SJCRH30 (cell line): ENCODE measurements at places on chromosomes 4 and X. TPM values are rescaled to one million over a fixed set of nuclear protein-coding genes. Genes with fewer than 3 reads are reported as not detected.

DNA sequence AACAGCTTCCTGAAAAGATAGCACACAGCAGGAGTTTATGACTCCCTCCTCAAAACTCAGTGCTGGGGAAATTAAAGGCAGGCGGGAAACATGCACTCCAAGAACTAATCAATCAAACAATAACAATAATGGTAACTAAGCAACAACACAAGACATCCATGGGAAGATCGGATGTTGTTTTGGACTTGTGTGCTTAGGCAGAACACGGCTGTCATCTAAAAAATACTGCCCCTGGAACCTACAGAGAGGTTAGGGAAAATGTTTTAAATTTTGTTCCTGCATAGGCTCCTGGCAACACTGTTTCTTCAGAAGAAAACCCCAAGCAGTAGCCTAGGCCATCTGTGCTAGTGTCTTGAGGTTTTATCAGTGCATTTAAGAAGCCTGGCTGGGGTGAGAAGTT, 1378.2 kb downstream of the STIM2 start:
- H3K27me3 ChIP-seq, result no peaks in the 10 kb centered on the region
- no peaks in the 10 kb centered on the region for H3K36me3 ChIP-seq
- no peak overlapping the region for H3K4me3 ChIP-seq
- DNase-seq, result no peak

DNA sequence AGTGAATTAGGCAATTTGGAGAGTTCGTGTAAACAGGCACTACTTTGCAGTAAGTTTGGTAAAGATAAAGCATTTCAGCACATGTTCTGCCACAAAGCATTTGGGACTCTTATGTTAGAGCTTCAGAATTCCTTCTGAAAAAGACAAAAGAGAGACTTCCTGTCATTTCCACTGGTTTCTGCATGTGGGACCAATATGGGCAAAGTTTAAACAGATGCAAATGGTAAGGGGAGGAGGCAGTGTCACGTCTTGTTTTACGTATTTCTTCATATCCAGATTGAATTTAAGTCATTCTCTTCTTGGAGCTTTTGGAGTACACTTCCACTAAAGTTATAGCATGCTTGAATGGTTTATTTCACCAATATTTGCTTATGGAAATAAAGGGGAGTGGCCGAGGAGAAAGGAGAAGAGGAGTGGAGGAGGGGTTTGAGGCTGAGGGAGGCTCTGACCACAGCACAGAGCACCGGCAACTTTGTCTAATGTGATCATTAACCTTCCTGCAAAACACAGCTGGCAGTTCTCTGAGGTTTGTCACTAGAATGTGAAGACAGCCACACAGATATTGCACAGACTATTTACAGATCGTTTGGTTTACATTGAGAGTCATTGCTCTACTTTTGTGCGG, at the start of gene APELA:
APELA (plus strand) TSS at position 479 of the 625 bp plus-strand sequence. CDS start 154 bp downstream, outside the sequence.
- H3K27me3 ChIP-seq, result no peaks in the 10 kb centered on the region
- peak; percentile 9 for DNase-seq
- no peaks in the 10 kb centered on the region for H3K36me3 ChIP-seq
- H3K4me1 ChIP-seq, result no peaks in the 10 kb centered on the region
- no peak within 1 kb of the TSS for H3K4me3 ChIP-seq
- no peak within 1 kb of the TSS for H3K27ac ChIP-seq

Gene GPR143
- not detected in 2 replicates for total RNA-seq

DNA sequence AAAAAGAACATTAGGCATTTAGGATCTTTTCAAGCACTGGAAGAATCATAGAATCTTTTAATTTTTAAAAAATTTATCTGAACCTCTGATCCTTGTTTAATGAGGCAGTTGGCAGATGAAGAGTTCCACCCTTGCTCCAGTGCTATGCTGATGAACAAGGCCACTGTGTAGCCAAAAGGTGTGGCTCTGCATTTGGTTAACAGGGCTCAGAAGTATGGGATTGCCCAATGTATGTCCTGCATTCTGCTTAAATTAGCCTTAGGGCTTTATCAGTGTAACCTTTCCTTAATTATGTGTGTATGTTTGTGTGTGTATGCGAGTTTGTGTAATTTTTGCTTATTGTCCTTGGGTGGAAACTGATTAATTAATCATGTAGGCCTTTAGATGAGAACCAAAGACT, 43.3 kb upstream of the PPM1K start:
- H3K4me1 ChIP-seq, result no peaks in the 10 kb centered on the region
- no peaks in the 10 kb centered on the region for H3K36me3 ChIP-seq
- H3K4me3 ChIP-seq, result no peak overlapping the region
- 0 out of 2 replicates have a peak, but pooled peaks cover 4% of the 10 kb centered on the region for H3K27me3 ChIP-seq

DNA sequence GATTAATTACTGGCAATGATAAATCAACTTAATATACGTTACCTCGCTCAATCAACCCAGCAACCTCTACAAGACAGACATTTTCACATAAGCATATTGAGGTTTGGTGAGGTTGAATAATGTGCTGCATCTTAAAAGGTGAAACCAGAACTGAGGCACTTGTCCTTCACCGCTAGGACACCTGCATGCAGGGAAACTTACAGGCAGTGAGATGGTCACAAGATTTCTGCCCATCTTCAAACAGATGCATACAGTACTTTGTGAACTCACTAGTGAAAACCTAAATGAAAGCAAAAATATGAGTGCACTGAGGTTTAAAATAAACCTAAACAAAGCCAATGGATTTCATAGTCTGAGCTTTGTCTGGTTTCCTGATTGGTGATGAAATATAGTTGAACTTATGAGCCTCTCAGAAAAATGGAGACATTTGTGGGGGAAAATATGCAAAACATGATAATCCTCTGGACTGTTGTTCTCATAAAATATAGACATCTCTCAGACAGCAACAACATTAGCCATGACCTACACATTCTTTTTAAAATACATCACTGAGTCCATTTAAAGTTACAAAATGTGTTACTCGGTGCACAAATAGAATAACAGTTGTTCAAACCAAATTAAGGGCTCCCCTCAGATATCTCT, 20.9 kb upstream of the PRSS12 start:
- no peaks in the 10 kb centered on the region for H3K27me3 ChIP-seq
- DNase-seq, result no peak
- H3K27ac ChIP-seq, result no peak overlapping the region
- H3K4me3 ChIP-seq, result no peak overlapping the region
- H3K36me3 ChIP-seq, result no peaks in the 10 kb centered on the region

DNA sequence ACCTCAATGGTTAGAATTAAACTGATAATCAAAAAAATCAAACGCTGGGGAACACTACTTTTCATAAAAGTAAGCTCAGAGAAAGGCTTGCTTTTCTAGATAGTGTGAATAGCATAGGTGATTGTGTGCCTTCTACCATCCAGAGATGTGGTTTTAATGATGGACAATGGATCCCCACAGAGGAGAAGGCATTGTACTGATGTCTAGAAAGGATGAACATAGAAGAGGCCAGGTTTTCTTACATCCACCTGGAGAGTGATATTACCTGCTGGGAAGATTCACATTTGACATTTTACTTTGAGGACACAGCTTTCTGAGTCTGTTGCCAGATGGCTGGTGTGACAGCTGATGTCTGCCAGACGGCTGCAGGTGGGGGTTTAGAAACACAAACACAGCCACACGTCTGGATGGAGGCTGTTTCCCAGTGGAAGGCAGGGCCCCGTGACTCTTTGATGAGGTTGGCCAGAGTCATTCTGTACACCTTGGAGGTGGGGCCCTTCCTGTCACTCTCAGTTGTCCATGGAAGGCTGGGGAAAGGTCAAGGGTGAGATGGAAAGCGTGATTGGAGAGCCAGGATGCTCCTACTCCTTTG, 114.4 kb downstream of the PSAPL1 start:
- no peak for DNase-seq
- H3K27ac ChIP-seq, result no peak overlapping the region
- H3K27me3 ChIP-seq, result no peaks in the 10 kb centered on the region
- H3K36me3 ChIP-seq, result no peaks in the 10 kb centered on the region
- H3K4me3 ChIP-seq, result no peak overlapping the region
- peaks cover 26% of the 10 kb centered on the region for H3K4me1 ChIP-seq

Gene BMPR1B
- total RNA-seq, result 4.8 and 4.9 TPM in 2 replicates

- DNase-seq, result no peak
- H3K4me1 ChIP-seq, result no peaks in the 10 kb centered on the region
- no peak overlapping the region for H3K4me3 ChIP-seq
- H3K27me3 ChIP-seq, result no peaks in the 10 kb centered on the region
- H3K36me3 ChIP-seq, result no peaks in the 10 kb centered on the region
These were observed 33.0 kb upstream of the RAB9B start for GRCh38 chrX:103864886-103865534.

GRCh38 chr4:101346351-101347266, 717 bp downstream of the PPP3CA start:
- 0 out of 2 replicates have a peak, but pooled peaks cover 4% of the 10 kb centered on the region for H3K4me1 ChIP-seq
- H3K4me3 ChIP-seq, result peak overlapping the region; percentile 93
- peak; percentile 65 for DNase-seq
- H3K27ac ChIP-seq, result peak overlapping the region; percentile 86

Gene FABP2
- not detected in 2 replicates for total RNA-seq

GRCh38 chrX:20681683-20682082, 415.0 kb upstream of the RPS6KA3 start:
- no peaks in the 10 kb centered on the region for H3K27me3 ChIP-seq
- no peak overlapping the region for H3K27ac ChIP-seq
- no peaks in the 10 kb centered on the region for H3K4me1 ChIP-seq
- DNase-seq, result no peak
- H3K4me3 ChIP-seq, result no peak overlapping the region
- H3K36me3 ChIP-seq, result no peaks in the 10 kb centered on the region

DNA sequence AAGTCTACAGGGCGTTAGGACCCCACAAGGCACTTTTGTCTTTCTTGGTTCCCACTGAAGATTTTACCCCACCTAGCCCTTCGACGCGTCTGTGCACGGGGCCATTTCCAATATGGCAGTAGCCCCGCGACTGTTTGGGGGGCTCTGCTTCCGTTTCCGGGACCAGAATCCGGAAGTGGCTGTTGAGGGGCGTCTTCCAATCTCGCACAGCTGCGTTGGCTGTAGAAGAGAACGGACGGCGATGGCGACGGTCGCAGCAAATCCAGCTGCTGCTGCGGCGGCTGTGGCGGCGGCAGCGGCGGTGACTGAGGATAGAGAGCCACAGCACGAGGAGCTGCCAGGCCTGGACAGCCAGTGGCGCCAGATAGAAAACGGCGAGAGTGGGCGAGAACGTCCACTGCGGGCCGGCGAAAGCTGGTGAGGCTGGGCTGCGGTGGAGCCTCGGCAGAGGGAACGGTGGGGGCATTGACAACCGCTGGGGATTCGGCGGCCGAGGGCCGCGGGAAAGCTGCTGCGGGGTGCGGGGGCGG, at the start of gene USP11:
USP11 (plus strand) TSS at position 207 of the 530 bp plus-strand sequence; CDS start at position 242, 35 bp downstream.
- no peaks in the 10 kb centered on the region for H3K27me3 ChIP-seq
- peak within 1 kb of the TSS; percentile 90 for H3K4me3 ChIP-seq
- peak; percentile 76 for DNase-seq
- H3K36me3 ChIP-seq, result no peaks in the 10 kb centered on the region

GRCh38 chr4:146960634-146961033, 15.0 kb upstream of the TTC29 start:
- DNase-seq, result no peak
- no peaks in the 10 kb centered on the region for H3K36me3 ChIP-seq
- no peaks in the 10 kb centered on the region for H3K27me3 ChIP-seq
- no peak overlapping the region for H3K27ac ChIP-seq
- H3K4me1 ChIP-seq, result no peaks in the 10 kb centered on the region

Gene TMSB4X
- 1,274 and 1,377 TPM in 2 replicates for total RNA-seq

DNA sequence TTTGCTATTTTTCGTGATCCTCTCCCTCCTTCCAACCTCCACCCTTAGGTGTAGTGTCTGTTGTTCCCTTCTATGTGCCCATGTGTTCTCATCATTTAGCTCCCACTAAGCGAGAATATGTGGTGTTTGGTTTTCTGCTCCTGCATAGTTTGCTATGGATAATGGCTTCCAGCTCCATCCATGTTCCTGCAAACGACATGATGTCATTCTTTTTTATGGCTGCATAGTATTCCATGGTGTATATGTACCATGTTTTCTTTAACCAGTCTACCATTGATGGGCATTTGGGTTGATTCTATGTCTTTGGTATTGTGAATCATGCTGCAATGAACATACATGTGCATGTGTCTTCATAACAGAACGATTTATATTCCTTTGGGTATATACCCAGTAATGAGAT, 102.7 kb downstream of the SEL1L3 start:
- H3K4me1 ChIP-seq, result no peaks in the 10 kb centered on the region
- H3K27ac ChIP-seq, result no peak overlapping the region
- no peak overlapping the region for H3K4me3 ChIP-seq
- no peaks in the 10 kb centered on the region for H3K27me3 ChIP-seq
- DNase-seq, result no peak

DNA sequence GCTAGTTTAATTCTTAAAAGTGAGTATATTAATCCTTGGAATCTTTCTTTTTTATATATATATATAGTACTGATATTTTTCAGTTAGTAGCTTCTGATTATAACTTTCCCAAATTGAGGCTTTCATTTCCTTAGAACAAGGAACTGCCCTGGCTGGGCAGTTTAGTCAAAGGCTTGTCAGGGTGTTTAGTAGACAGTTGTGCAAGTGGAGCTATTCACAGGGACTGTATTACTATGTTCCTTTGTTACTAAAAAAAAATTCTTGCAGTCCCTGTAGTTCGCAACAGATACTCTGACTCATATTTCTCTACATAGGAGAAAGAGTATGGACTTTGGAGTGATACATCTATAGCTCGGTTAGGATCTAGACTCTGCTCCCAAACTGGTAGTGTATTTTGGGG, 20.8 kb downstream of the USO1 start:
- no peak overlapping the region for H3K4me3 ChIP-seq
- H3K4me1 ChIP-seq, result no peaks in the 10 kb centered on the region
- no peaks in the 10 kb centered on the region for H3K27me3 ChIP-seq
- DNase-seq, result no peak
- no peak overlapping the region for H3K27ac ChIP-seq
- H3K36me3 ChIP-seq, result 0 out of 2 replicates have a peak, but pooled peaks cover 4% of the 10 kb centered on the region

Gene TLR2
- total RNA-seq, result not detected in 2 replicates

DNA sequence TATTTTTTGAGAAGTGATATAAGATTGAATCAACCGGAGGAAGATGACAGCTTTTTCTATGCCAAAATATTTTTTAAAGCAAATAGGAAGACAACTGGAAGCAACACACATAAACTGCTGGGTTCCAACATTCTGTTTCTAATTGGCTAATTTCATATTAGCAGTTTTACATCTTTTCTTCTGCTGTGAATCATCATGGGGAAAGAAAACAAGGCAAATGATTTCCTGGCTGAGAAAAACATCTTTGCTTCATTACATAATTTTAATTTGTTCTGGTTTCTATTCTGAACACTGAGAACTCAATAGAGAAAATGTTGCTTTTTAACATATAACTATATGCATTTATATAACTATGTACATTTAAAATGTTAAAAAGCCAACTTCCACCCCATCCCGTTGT, 2518.5 kb downstream of the ARAP2 start:
- no peaks in the 10 kb centered on the region for H3K4me1 ChIP-seq
- no peak for DNase-seq
- no peaks in the 10 kb centered on the region for H3K36me3 ChIP-seq
- no peaks in the 10 kb centered on the region for H3K27me3 ChIP-seq
- no peak overlapping the region for H3K27ac ChIP-seq

Gene FAT4
- total RNA-seq, result 1.2 and 1.3 TPM in 2 replicates

- H3K27me3 ChIP-seq, result no peaks in the 10 kb centered on the region
- no peaks in the 10 kb centered on the region for H3K36me3 ChIP-seq
- peaks cover 32% of the 10 kb centered on the region for H3K4me1 ChIP-seq
- no peak overlapping the region for H3K27ac ChIP-seq
- H3K4me3 ChIP-seq, result no peak overlapping the region
These were observed 325.0 kb downstream of the ARHGAP10 start for GRCh38 chr4:148056879-148057278.

GRCh38 chrX:9393571-9393970, 71.3 kb upstream of the TBL1X start:
- no peaks in the 10 kb centered on the region for H3K27me3 ChIP-seq
- DNase-seq, result no peak
- no peak overlapping the region for H3K27ac ChIP-seq
- no peaks in the 10 kb centered on the region for H3K36me3 ChIP-seq
